ENCODE measurements at places on chromosomes 3 and 15.

DNA sequence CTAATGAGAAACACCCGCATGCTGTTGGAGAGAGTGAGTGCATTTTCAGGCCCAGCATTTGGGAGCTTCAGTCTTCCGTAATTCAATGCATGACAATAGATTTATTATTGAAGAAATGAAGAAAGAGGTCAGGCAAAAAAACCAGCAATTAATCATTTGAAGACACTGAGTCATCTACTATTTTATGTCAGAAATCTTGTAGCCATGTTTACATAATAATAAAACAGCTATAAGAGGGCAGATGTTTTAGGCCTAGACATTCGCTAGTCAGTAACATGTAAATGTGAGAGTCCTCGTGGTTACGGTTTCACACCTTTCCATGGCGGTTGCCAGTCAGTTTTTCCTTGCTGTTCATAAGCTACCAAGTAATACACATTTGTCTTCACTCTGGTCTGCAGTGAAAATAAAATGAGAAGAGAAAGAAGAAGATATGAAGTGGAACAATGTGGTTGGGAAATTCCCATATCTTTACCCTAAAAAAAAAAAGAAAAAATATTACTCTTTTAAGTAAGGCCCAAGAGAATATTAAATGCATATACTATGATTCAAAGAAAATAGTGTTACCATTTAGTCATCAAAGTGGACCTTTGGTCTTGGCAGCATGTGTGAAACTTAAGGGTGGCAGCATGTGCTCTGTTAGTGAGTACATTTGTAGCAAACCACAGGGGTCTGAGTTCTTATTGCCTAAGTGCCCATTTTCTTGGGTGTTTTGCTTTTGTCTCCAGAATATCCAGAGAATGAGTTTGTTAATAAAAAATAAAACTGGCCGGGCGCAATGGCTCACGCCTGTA is 140.5 kb upstream of the TBL1XR1 start:
- DNase-seq, result peak; percentile 13

GRCh38 chr3:141380987-141381386 is 12.7 kb downstream of the ZBTB38 start:
- no peak for DNase-seq

DNA sequence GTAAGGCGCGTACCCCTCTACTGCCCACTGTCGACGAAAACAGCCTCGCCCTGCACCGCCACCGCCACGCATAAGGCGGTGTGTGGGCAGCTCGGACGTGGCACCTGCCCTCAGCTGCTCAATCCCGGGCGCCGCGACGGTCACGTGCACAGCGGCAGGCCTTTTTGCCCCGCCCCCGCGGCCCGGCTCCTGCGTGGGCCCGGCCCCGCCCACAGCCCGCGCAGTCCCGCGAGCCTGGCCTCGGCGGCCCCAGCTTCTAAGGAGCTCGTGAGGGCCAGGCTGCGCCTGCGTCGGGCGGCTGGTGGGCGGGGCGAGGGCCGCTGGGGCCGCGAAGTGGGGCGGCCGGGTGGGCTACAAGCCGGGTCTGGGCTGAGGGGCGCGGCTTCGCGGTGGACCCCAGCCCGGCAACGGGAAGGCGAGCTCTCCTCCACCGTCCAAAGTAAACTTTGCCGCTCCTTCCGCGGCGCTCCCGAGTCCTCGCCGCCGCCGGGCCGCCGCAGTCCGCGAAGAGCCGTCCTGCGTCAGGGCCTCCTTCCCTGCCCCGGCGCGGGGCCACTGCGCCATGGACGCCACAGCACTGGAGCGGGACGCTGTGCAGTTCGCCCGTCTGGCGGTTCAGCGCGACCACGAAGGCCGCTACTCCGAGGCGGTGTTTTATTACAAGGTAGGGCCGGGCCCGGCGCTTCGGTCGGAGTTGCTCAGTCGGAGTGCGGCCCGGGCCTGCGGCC is at the start of gene CAPN7:
Gene CAPN7, plus strand, starts transcription at position 313 of the 728 bp plus-strand sequence. Its CDS starts 250 bp downstream, at position 563.
- peak; percentile 23 for DNase-seq

DNA sequence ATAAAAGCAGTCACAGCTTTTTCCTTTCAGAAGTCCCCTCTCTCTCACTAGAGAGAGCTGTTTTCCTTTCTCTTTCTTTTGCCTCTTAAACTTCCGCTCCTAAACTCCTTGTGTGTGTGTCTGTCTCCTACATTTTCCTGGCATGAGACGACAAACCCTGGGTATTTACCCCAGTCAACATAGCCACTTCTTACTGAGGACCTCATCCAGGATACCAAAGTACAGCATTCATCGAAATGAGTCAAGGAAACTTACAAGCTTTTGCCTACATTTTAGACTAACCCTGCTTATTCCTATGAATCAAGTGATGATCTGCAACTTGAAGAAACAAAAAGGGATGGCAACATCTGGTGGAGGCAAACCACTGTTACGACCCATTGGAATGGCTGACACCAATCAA is 16.7 kb downstream of the PATL2 start:
- no peak for DNase-seq

DNA sequence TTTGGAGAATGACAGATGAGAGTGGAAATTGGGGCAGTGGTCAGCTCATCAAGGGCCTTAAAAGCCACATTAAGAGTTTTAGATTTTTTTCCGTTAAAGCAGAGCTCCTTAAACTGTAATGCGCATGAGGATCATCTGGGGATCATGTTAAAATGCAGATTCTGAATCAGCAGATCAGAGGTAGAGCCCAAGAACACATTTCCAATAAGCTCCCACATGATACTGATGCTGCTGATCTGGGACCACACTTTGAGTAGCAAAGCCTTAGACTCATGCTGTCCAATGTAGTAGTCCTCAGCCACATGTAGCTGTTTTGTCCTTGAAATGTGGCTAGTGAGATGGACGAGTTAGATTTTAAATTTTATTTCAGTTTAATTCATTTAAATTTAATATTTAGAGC is 26.3 kb upstream of the POMGNT2 start:
- DNase-seq, result no peak

DNA sequence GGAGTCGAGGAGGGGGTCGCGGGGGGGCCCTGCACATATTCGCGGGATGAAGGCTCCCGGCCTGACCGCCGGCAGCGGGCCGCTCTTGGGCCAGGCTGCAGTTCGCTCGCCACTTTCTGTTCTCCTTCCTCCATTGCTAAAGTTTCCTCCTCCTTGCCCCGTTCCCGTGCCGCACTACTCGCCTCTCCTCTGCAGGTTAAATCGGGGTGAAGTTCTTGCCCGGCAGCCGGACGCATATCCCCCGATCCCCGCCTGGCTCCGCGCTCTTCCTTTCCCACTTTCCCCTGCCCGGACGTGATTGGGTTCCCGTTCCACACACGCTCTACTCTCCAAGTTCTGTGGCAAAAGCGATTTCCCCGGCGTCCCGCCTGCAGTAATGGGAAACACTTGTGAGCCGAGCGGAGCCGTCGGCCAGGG is 556 bp downstream of the CRYBG3 start:
- DNase-seq, result no peak

GRCh38 chr3:176469694-176470205 is 727.5 kb downstream of the TBL1XR1 start:
- DNase-seq, result no peak

DNA sequence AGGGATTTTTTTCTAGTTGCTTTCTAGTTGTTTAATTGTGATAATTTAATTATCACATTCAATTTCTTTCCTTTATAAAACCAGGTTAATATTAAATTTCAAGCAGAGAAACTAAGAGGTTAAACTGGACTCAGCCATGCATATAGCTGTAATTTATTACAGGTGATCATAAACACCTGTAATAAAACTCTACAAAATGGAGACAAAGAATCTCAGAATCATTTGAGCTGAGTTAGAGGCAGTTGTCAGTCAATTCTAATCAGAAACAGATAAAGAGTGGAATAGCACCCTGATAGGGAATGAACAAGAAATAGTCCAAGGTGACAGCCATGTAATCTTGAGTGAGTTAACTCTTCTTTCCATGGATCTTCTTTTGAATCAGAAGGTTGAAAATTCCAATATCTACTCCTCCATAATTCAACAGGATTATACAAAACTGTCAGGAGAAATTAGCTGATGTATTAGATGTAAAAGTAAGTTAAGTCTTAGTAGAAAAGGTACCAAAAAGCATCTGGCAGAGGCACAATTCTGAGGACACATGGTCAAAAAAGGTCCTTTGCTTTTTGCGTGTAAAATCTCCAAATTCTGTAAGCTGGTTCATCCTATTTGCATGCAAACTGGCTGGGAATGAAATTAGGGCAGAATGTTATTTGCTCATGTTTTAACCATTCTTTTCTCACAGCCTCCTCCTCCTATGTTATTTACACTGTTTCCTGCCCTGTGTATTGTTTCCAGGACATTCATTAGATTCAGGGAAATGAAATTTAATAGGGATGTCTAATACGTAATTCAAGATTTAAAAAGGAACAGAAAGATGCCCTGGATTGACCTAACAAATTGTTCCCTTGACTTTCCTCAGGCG is 39.4 kb upstream of the B3GNT5 start:
- DNase-seq, result no peak

GRCh38 chr3:50585919-50586762 is 16.8 kb downstream of the HEMK1 start:
- DNase-seq, result no peak

GRCh38 chr3:123004201-123004918 is 23.2 kb downstream of the SEMA5B start:
- DNase-seq, result no peak

GRCh38 chr3:19488939-19489338 is 340.6 kb downstream of the KCNH8 start:
- no peak for DNase-seq

DNA sequence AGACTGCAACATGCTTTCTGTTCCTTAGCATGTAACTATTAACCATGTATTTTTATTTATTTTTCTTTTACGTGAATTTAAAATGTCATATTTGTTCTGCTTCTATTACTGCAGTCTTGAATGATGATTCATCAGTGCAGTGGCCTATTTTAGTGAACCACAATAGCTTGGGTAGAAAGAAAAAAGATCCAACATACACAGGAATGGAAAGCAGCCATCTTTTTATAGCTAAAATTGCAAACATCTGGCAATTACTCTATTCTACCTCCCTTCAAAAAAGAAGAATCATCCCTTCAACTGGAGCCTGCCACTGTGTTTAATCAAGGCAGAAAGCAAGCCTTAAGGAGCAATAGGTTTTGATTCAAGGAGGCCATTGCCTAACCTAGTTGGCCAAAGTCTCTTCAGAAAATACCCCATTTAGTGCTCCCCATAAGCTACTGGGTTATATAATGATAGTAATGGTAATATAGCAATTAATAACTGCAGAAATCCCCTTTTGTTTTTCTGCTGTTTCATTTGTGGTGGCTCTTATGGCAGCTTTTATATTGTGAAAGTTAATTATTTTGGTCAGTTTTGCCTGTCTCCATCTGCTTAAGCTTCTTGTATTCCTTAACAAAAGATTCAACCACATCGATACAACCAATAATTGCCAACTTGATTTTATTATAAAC is 267.3 kb downstream of the LPP start:
- DNase-seq, result no peak

- no peak for DNase-seq
These were observed 13.4 kb downstream of the SPICE1 start for GRCh38 chr3:113501597-113501996.

All from H1 (cell line).